Transverse colon (tissue), 4 donors: ENCODE measurements at places on chromosomes 1 and 21.

DNA sequence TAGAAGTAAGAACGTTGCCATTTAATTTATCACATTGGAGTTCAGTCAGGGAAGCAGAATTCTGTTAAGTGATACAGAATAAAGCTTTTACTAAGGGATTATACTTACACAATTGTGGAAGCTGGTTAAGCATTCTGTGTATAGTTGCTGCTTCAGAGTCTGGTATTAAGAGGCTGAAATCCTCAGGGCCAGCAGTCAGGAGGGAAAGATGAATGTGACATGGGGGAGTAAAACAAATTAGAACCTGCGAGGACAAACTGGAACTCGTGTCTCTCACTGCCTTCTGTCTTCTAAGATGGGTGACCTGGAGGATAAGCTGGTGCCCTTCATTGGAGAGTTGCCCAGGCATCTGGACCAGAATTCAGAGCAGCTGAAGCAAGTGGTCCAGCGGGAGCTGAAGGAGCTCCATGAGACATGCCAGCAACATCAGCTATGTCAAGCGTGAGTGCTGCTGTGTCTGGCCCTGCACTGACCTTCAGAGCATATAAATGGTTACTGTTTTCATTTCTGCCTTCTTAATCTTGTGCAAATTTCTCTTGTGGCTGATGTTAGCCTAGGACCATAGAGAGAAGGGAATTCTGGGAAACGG lies 23.0 kb downstream of the MARK1 start:
- DNase-seq: no peak

GRCh38 chr21:38818325-38818723 lies 12.6 kb downstream of the ETS2 start:
- no peak for DNase-seq

DNA sequence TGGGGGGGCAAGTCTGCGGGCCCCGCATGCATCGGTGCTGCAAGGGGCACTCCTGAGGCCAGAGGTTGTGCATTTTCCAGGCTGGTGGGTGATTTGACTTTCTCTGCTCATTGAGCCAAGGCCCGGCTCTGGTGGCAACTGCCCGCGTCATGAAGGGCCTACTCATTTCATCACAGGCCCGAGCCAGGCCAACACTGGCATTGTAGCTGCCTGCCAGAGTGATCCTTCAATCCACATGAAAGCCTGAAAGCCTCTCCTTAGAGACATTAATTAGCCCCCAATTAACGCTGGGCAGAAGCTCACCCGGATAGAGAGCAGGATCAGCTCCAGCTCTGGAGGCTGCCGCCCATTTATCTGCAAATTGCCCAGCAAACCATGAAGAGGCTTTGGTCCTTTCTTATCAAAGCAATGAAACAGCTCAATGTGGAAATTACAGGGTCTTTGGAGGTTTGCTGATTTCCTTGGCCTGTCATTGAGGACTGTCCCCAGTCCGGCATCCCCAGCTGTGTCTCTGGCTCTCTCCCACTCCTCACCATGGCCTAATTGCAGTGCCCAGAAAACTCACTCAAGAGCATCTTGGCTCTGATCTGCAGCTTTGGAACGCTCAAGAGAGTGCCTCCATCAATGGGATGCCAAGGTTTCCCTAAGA lies 50.4 kb upstream of the STUM start:
- DNase-seq: no peak

DNA sequence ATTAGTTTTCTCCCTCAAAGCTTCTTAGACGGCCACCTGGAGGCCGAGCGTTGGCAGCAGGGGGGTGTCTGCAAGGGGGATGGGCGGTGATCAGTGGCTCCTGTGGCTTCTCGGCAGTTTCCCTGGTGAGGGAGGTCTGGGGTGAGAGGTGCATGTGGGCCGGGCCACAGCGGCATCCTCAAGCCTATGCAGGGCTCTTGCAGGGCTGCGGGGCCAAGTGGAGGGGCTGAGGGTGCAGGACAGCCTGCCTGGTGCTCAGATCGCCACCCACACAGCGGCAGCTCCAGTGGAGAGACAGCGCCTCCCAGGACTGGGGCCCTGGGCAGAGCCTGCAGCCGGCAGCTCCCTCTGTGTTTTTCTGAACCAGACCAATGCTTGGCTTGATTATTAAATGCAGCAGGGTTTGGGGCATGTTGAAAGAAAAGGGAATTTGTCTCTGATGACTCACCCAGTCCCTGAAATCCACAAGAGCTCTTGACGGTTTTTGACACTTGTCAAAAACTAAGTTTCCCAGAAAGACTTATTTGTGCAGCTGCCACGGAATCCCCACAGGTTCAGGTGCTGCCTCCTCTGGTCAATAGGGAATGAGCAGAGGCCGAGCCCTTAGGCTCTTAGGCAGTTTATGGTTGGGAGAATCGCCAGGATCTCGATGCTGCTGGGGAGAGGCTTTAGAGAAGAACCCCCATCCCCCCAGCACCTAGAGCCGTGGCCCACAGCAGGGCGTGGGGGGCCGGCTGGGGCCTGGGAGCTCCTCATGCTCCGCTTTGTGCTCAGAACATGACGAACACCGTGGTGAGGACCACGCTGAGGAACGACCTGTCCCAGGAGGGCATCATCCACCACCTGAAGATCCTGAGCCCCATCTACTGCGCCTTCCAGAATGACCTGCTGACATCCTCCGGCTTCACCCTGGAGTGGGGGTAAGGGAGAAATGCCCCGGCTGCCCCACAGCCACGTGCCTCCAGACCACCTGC lies 54.7 kb downstream of the UMODL1 start:
- DNase-seq: no peak

- DNase-seq: peak; percentile 67
These were observed 730 bp downstream of the CDC42SE1 start for GRCh38 chr1:151058692-151059091.

GRCh38 chr1:193192586-193192985 lies 6.2 kb upstream of the B3GALT2 start:
- no peak for DNase-seq

DNA sequence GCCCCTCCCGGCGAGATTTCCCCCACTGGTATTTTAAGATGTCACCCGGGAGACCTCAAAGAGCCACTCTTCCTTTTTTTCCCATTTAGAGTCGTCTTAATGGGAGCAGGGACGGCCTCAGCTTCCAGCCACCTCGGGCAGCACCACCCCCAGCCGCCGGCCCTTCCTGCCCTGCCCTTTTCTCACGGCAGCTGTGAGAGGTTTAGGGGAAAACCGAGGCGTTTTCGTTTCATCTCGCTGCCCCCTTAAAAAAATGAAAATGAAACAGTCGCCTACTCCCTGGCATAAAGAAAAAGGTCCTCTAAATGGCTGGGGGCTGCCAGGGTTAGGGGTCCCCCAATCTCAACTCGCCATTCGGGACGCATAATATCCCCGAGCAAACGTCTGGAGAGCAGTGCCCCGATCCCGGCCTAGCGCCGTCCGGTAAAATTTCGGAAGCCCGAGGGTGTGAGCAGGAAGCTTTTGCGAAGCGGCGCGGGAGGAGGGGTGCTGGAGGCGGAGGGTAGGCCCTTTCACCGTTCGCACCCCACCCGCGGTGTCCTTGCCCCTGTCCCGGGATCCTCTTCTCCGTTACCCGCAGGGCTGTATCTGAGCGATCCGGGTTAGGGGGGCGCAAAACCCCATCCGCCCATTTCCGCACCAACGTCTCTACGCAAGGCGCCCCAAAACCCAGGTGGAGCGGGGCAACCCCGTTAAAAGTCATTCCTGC lies 1.2 kb downstream of the RUNX3 start:
- DNase-seq: peak; percentile 51

DNA sequence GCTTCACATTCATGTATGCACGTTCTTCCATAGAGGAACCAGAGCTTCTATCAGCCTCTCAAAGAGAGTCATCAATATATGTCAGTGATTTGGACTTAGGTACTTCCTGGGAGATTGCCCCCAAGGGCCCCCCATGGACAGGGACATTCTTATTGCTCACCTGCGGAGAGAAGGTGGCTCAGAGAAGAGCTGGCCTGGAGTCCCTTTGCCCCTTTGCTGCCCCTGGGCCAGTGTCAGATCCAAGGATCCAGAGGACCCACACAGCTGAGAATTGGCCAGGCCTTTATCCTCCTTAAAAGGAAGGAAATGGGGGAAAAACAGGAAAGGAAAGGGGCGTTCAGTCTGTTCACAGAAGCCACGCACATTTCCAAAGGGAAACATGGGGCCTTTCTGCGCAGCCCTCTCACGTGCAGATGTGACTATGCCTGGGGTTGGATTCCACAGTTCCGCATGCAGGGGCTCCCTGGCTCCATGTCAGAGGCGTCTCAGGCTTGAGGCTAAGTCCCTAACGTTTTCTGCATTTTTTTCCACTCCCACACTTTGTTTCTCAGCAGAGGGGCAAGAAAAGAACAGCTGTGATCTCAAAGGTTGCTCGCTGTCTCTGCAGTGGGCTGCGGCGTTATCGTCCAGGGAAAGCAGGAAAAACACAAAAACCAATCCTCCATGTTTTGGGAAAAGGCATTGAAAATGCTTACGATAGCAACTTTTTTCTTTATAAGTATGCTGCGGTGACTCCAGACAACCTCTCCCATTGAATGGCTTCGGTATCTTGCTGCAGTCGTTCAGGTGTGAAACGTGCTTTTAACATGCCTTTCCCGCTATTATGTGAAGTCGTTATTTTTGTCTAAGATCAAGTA lies 5.9 kb downstream of the C1orf226 start:
- DNase-seq: no peak

DNA sequence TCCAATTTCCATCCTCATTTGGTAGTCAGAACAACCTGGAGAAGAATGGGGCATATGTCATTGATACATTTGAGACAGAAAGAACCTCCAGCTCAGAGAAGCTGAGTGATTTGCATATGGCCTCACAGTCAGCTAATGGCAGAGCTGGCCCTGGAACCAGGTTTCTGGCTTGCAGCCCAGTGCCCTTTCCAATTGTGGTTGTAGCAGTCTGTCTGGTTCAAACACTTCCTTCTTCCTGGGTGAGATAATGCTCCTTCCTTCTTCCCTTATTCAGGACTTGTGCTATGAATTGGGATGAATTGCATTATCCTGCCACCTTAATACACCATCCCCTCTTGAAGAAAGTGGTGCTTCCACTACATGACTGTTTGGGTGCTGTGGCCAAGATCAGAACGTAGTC lies 24.2 kb downstream of the SLC5A9 start:
- peak; percentile 81 for DNase-seq

DNA sequence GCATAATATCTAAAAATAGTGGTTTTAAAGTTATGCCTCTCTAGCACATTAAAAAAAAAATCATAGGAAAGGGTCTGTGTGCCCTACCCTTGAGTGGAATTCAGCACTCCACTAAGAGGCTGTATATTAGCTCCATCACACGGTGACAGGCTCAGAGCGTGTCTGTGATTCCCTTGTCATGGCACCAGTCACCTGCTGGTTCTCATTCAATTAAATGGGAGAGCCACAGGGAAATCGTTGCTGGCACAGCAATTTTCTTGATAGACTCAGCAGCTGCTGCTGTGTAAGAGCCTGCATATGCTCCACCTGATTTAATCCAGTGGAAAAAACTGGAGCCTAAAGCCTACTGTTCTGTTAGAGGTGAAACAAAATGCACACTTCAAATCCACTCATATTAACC lies 9.5 kb downstream of the ATP6V1G3 start:
- no peak for DNase-seq

DNA sequence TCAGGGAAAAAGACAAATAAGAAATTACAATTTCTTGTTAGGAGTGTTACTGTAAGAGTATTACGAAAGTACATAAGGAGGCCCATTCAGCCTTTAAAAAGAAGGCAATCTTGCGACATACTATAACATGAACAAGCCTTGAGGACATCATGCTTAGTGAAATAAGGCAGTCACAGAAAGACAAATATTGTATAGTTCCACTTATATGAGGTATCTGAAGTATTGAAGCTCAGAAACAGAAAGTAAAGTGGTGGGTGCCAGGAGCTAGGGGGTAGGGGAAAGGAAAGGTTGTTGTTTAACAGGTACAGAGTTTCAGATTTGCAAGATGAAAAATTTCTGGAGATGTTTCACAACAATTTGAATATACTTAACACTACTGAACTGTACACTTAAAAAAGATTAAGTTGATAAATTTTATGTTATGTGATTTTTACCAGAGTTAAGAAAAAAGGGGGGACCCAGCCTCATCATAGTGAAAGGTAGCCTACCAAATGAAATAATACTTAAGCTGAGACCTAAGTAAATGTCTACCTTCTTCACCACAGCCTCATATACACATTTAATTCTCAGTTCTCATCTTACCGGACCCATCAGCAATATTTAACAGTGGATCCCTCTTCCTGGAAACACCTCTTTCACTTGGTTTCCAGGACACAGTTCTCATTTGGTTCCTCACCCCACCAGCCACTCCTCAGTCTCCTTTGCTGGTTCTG lies 19.5 kb downstream of the USP24 start:
- no peak for DNase-seq

DNA sequence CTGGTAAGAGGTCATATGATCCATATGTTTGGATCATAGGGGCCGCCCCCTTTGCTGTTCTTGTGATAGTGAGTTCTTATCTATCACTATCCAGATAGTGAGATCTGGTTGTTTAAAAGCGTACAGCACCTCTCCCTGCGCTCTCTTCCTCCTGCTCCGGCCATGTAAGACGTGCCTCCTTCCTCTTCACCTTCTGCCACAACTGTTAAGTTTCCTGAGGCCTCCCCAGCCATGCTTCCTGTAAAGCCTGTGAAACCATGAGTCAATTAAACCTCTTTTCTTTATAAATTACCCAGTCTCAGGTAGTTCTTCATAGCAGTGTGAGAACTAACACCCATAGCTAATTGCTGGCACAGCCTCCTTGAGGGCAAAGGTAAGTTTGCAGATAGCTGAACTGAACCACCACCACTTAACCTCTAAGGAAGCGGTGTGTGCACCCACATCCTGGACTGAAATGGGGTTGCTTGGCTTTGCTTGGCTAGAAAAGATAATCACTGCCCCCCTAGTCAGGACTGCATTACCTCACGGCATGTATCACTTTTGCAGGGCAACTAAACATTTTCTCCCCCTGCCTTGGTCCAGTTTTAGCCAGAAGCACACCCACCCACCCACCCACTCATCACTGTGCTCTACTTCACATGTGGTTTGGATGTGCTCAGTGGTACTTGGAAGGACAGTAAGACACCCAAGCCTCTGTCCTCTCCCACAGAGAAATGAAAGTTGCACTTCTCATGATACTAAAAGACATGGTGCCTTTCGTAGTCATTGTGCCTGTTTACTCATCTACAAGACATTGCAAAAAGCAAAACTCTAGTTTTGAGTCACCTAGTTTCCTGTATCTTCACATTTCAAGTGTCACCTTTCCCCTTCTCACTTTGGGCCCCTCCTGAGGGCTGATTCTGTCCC lies 23.1 kb upstream of the PTAFR start:
- DNase-seq: peak; percentile 57

GRCh38 chr1:18725231-18725895 lies 94.7 kb downstream of the PAX7 start:
- DNase-seq: no peak
